HT1080 (cell line): ENCODE measurements at places on chromosomes 12 and 14. TPM values are rescaled to one million over a fixed set of nuclear protein-coding genes. Genes with fewer than 3 reads are reported as not detected.

The IL31 gene
- not detected in 2 replicates for total RNA-seq

The PAPLN gene
- 1.5 and 1.9 TPM in 2 replicates for total RNA-seq

The DRAM1 gene
- total RNA-seq = 11.0 and 20.8 TPM in 2 replicates

DNA sequence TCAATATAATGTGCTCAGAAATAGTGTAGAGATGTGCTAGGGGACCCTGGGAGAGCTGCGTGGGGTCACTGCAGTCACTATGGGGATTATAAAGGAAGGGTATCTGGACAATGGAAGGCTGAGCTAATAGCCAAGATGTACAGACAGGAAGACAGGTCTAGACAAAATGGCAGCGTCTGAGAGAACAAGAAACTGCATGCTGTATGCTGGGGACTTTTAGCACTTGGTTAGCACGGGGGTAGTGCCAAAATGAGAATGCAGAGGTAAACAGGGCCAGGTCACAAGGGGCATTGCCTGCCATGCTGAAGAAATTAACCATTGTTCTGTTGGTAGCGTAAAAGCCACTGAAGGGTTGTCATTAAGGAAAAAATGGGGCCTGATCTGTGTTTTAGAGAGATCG is 308.2 kb downstream of the EMP1 start:
- no peak for DNase-seq

- DNase-seq = no peak
These were observed 56.2 kb upstream of the PTGR2 start for GRCh38 chr14:73795466-73795865.

DNA sequence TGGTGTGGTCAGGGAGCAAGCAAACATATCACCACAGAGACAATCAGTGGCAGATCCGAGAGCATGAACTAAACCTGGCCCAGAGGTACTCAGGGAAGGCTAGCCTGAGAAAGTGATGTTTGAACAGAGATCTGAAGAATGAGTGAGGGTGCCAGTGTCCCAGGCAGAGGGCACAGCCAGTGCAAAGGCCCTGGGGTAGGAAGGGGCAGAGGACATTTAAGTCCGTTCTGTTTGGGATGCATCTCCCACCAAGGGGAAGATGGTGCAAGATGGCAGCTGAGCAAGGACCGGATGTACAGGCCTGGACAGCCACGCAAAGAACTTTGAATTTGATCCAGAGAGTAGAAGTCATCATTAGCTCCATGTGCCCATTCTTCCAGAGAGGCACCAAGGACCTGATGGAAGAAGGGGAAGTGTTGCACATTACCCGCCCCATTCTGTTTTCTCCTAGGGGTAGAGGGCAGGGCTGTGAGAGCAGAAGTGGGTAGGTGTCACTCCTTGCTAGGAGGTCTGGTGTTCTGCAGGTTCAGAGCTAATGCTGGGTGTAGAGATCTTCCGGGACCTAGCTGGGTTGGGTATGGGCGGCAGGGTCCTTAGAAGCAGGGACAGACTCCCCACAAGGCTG is 3.9 kb downstream of the DTX1 start:
- DNase-seq = no peak

GRCh38 chr12:9667403-9668160 is 1.9 kb upstream of the CLEC2D start:
- DNase-seq = no peak

- no peak for DNase-seq
These were observed 13.8 kb downstream of the CCDC92 start for GRCh38 chr12:123958876-123959275.

DNA sequence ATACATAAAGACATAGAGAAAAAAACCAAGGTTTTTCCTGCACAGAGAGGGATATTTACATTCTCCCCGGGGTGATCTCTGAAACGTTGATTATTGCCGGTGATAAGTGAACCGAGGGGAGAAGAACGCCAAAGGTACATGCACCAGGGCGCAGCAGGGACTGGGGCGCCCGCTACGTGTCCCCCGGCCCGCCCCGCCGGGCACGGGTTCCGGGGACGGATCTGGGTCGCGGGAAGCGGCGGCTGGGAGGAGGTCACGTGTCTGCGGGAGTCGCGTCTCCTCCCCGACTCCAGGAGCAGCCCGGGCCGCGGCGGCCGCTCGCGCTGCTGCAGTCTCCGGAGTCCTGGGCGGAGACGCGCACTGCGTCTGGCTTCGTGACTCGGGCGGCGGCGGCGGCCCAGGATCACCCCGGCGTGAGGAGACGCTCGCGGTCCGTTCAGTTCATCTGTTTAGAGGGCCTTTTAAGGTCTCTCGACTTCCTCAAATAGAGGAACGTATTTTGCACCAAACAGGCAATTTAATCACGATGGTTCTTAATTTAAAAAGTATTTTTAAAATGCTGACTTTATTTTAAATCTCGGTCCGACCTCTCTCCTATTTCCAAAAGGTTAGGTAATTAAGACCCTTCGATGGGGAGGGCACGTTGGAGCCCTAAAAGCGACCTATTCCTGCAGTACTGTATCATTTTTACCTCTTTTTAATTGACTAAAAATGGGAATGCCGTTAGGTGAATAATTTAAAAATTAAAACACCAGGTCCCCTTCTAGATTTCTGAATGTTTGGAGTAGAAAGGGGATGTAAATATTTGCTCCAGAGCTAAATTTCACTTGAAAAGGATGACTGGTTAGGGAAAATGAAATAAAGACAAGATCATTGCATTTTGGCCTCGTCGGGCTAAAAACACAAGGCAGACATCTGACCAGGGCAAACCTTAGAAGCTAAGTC is 1.8 kb upstream of the BHLHE41 start:
- peak; percentile 80 for DNase-seq

- no peak for DNase-seq
These were observed 52.1 kb downstream of the RIN3 start for GRCh38 chr14:92565718-92566115.

- peak; percentile 83 for DNase-seq
These were observed at the start of gene NEMF for GRCh38 chr14:49852301-49853157. TSS of gene NEMF (minus strand) at chr14:49852788. CDS start at chr14:49852753, 35 bp downstream.

DNA sequence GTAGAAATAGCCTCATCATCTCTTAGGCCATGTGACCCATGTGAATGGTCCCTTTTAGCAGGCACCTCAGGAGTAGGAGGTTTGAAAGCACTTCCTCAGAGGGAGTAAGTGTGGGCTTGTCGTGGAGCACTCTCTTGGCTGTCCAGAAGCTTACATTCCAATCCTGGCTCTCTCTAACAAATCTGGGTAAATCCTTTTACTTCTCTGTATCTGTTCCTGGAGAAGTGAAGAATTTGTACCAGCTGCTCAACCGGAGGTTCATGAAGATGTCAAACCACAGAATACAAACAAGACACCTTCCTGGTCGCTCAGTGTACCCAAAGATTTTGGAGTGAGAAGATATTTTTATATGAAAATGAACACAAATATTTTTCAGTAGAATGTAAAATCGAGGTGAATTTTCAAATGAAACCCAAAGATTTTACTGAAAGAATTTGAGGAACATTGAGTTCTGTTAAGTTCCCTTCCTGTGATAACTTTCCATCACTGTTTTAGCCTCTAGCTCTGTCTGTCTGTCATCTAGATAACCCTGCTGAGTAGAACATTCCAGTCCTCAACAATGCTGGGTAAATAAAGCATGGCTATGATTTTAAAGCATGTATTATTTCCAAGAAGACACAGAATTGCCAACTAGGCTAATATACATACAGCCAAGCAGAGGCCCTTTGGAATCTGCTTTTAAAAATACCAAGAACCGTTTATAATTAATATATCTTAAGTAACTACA is 263.9 kb upstream of the RGS6 start:
- no peak for DNase-seq

DNA sequence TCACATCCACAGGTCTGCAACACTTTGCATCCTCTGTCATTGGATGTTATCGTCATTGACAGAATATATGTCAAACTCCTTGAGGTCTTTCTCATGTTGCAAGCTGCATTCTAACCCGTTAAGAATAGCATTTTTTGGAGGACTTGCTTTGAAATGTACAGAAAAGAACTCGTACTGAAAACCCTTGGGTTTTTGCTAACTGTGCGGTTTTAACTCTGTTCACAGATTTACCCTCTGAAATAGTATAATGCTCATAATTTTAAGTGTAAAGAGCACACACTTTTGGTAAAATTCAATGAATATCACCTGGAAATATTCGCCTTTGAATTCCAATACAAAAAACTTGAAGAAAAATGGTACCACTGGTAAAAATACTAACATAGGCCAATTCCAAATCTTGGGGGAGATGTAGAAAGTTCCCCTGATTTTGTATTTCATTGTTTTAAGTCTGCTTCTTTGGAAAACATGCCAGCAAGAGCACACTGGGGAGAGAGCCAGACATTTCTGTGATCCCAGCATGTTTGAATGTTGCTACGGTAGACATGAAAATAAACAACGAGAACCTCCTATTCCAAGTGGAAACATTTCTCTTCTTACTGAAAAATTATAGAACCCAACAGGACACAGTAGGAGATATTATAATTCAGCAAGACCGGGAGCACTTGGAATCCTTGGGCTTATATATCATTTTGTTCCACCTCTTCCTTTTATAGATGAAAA is 446.0 kb downstream of the AEBP2 start:
- no peak for DNase-seq
